ENCODE measurements at places on chromosomes 3 and 15.

DNA sequence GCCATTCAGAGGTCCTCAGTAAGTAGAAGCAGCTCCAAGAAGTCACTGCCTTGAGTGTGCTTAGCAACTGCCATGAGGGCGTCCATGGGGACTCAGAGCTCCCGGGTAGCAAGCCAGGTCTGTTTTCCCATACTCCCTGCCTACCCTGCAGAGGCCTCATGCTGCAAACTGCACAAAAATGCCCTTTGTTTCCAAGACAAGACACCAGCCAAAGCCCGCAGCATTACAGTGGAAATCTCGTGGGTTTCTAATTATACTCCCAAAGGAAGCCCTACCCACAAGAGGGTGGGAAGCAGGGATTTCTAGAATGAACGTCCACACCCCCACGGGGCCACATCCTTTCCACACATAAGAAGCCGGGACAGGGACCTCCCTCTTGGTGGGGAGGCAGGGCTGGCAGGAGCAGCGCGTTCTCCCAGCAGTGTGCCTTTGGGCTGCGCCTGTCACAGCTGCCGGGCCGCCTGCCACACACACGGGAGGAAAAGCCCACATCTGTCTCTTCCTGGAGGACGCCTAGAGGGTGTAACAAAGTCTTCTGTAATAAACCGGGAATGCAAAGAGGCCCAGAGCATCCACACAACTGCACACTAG, 31.1 kb downstream of the FAM174B start:
- no peak for DNase-seq

- DNase-seq, result no peak
Observed at GRCh38 chr15:92012368-92012629, 158.8 kb downstream of the SLCO3A1 start.

GRCh38 chr3:45655906-45656305, 33.3 kb upstream of the SACM1L start:
- DNase-seq, result no peak

- no peak for DNase-seq
Observed at GRCh38 chr3:109803274-109803673, 465.9 kb upstream of the DPPA4 start.

GRCh38 chr3:144244662-144245061, 273.0 kb downstream of the DIPK2A start:
- DNase-seq, result no peak

DNA sequence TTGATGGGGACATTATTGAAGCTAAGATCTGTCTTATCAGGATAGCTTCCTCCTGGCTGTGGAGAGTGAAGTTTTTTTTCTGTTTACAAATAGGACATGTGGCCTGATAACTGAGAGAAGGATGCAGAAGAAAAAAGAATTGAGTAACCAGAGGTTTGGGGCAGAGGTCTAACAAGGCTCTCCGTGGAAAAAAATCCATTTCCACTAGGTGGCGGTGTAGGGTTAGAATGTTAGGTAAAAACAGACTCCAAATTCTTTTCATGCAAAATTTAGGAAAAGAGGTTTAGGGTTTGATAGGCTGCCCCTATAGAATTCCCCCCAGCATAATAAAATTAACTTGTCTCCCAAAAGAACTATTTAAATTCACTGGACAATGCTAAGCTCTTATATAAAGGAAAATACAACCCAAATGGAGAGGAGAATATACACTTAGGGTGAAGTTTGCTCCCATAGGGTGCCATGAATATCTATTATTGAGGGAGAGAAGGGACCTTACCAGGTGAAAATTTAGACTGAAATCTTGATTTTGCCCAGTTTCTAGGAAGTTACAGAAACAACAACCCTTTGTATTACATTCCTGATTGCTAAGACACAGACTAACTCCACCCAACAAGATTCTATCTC, 1560.4 kb downstream of the OTOL1 start:
- DNase-seq, result no peak

DNA sequence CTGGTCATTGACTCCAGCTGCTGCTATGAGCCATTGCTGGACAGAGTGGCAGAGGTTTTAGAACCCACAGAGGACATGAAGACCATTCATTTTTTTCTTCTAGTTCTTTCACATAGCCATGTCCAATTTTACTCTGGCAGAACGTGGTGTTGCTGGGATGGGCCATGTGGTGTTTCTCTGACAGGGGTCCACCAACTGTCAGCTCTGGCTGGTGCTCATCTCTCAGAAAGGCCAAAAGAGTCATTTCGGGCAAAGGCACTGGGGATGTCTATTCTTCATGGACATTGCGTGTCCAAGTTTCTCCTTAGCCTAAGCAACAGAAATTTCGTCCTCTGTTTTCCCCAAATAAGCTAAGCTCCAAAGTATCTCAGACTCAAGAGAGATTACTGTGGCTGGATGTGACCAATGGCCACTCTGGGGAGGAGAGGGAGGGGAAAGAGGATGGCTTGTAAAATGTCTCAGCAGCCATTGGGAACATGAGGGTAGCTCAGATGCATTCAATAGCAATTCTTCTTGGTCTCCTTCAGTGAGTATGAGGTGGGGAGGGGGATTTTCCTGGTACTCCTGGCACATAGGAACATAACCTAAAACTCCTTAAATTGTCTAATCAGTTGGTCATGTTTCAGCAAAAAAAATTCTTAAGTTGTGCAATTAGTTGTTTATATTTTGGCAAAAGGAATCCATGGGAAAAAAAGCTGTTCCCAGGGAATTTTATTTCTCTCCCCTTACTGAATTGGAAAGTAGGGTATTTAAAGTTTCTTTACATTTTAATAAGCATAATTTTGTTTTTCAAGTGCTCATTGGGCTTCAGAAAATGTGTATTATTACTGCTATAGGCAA, 131.6 kb upstream of the MITF start:
- no peak for DNase-seq

DNA sequence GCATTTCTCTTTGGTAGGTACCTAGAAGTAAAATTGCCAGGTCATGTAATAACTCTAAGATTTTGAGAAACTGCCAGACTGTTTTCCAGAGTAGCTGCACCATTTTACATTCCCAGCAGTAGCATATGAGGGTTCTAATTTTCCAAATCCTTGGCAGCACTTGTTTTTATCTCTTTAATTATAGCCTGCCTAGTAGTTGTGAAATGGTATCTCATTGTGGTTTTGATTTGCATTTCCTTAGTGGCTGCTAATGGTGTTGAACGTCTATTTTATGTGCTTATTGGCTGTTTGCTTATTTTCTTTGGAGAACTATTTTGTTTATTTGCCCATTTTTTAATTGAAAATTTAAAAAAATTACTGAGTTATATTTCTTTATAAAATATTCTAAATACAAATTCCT, 117.9 kb downstream of the TCF12 start:
- DNase-seq, result no peak

DNA sequence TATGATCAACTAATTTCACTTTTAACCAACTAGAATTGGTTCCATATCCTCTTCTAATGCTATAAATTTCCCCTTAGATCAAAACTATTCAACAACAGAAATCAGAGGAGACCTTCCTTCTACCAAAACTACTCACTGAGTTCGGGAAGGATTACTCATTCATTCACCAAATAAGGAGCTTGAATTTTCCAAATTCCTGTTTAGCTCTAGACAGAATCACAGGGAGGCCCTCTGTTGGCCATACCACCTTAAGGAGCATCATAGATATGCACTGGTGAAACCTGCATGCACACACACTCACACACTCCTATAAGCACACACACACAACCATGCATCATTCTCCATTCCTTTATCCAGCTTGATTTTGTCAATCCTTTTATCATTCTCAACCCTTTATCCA, 49.0 kb downstream of the SUCLG2 start:
- DNase-seq, result no peak

- DNase-seq, result no peak
Observed at GRCh38 chr3:119356646-119357045, 62.5 kb downstream of the ARHGAP31 start.

DNA sequence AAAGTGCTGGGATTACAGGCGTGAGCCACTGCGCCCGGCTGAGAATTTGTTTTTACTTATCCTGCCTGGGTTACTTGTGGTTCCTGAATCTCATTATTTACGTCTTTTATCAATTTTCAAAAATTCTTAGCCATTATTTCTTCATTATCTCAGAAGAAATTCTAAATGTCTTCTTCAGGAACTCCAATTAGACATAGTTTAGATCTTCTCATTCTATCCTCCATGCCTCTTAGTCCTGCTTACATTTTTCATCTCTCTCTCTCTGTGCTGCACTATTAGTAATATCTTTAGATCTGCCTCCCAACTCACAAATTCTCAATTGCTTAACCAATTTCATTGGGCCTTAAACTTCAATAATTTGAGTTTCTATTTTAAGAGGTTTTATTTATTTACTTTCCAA, 124.4 kb upstream of the MRPS22 start:
- DNase-seq, result no peak

- no peak for DNase-seq
Observed at GRCh38 chr3:37071921-37072320, 78.6 kb downstream of the MLH1 start.

DNA sequence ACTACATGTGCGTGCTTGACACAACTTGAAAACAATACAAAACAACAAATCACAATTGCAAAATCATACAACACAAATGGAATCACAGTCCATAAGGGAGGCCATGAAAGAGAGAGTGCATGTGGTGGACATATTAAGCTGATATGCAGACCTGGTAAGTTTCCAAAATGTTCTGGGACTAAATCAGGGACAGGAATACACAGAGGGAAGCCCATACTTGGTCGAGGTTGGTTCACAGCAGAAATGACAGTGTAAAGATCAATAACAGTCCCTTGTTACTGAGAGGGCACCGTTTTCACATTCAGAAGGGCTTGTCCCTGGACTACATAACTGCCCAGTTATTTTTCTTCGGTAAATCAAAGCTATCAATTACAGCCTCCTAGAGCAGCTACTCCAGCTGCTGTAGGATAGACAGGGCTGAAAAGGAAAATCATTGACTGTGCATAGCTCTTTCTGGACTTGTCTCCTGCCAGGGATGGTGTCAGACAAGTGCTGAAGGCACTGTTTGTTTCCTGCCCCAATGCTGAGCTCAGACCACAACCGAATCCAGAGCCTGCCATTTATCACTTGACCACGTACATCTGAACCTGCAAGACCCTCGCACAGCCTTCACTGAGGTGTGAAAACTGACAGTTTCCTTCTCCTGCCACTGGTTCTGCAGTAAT, 79.5 kb upstream of the KCNMB2 start:
- no peak for DNase-seq

DNA sequence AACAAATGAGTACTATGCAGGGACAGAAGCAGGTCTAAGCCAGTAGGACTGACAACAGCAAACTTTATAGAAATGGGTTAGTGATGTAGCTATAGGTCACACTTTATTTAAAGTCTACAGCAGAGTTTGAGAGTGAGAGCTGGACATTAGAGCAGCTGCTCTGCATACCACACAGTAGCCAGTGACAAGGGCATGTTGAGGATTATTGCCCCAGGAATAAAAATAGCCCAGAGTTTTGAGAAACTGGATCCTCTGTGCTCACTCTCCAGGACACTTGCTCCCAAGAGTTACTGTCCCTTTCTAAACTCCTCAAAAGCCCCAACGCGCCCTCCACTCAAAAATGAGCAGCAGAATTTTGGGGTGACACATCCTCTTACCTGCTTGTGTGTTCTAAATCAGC, 21.1 kb downstream of the LRTM1 start:
- no peak for DNase-seq

GRCh38 chr3:14188041-14188754, 9.6 kb downstream of the LSM3 start:
- no peak for DNase-seq

DNA sequence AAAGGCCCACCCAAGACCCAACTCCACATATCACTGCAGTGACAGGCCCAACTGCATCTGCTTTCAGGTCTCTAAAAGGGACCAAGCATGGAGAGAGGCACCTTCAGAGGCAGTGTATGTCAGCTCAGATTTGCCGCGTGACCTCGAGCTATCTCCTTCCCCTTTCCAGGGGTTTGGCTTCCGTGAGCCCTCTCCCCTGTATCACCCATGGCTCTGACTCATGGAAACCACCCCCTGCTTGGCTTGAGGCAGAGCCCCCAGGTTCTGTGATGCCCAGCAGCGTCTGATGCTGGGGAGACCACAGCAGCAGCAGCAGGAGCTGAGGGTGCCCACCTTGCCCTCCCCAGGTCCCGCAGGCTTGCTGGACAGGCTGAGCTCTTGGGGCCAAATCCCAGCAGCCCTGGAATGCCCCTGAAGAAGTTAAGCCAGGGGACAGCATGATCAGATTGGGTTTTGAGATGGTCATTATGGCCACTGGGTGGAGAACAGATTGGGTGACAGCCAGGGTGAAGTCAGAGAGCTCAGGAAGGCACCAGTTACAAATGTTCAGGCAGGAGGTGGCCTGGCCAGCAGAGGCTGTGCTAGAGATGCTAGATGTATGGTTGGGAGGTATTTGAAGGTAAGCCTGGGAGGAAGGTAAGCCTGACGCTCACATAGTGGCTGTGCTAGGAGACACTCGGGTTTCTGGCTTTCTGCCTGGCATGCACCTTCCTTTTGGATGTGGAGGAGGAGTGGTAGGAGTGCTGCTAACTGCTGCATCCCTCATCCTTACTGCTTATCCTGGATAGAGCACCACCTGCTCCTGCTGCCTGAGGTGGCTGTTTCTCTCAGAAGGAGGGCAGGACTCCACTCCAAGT, 42.9 kb downstream of the FGD5 start:
- no peak for DNase-seq

DNA sequence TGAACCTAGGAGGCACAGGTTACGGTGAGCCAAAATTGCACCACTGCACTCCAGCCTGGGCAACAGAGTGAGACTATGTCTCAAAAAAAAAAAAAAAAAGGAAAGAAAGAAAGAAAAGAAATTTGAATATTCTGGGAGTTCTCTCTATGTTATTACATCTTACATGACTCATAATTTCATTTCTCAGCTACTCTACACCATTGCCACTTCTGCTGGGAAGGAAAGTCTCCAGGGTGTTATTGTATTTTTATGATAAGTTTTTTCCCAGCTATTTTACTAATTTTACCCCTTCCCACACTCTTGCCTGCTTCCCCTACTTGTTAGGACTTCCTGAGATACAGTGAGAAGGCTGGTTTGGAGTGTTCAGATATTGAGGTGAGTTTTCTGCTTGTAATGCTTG, 69.7 kb upstream of the UMPS start:
- DNase-seq, result no peak

DNA sequence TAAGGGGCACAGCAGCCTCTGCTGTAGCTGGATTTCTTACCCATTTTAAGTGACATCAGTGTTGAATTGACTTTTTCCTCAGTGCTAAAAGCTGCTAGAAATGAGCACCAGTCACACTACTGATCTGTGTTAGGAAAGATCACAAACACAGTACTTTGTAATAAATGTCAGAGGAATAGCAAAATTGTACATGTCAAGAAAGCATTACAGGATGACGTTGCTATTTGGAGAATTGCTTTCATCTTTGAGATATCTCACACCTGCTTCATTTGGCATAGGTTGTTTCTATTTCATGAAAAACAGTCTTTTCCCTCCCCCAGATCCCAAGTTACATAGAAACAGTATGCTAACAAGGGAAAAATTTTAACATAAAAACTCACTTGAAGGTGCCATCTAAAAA, 77.8 kb downstream of the SLC25A26 start:
- no peak for DNase-seq

- no peak for DNase-seq
Observed at GRCh38 chr15:62264196-62264595, 99.1 kb upstream of the C2CD4B start.

- DNase-seq, result no peak
Observed at GRCh38 chr15:85499371-85499887, 119.0 kb downstream of the AKAP13 start.

GRCh38 chr3:184786280-184786941, 25.6 kb upstream of the VPS8 start:
- DNase-seq, result no peak

- DNase-seq, result no peak
Observed at GRCh38 chr3:133077688-133078087, 39.5 kb downstream of the TMEM108 start.

GRCh38 chr15:49152552-49153312, 2.7 kb downstream of the COPS2 start:
- DNase-seq, result no peak

- DNase-seq, result no peak
Observed at GRCh38 chr15:99943466-99943865, 210.2 kb upstream of the LYSMD4 start.

Measured in stimulated activated CD4-positive, alpha-beta T cell treated with anti-CD3 and anti-CD28 coated beads, Interleukin-15, amount 100 ng/mL, for 1 hour (primary cell).